ENCODE measurements at places on chromosomes 16 and 17. TPM values are rescaled to one million over a fixed set of nuclear protein-coding genes. Genes with fewer than 3 reads are reported as not detected.

The CCDC102A gene
- 0.94 TPM for total RNA-seq

The CD79B gene
- total RNA-seq: 0.63 TPM

The RNF157 gene
- total RNA-seq: 37.6 TPM

The WSCD1 gene
- 28.5 TPM for total RNA-seq

The PRR11 gene
- 2.8 TPM for total RNA-seq

The SCARF1 gene
- total RNA-seq: 3.1 TPM

The KRT27 gene
- total RNA-seq: not detected

The OR3A2 gene
- 1.3 TPM for total RNA-seq

The CCL1 gene
- total RNA-seq: not detected

The MYH2 gene
- not detected for total RNA-seq

The FAAP100 gene
- total RNA-seq: 33.2 TPM

The CPHXL2 gene
- total RNA-seq: not detected

The CD300A gene
- total RNA-seq: 2.5 TPM

All from parietal lobe (tissue), 2 donors.